ENCODE measurements at places on chromosomes 12 and 14. TPM values are rescaled to one million over a fixed set of nuclear protein-coding genes. Genes with fewer than 3 reads are reported as not detected.
A peak's percentile ranks its signal among the peaks of the same experiment; 100 is the strongest.

DNA sequence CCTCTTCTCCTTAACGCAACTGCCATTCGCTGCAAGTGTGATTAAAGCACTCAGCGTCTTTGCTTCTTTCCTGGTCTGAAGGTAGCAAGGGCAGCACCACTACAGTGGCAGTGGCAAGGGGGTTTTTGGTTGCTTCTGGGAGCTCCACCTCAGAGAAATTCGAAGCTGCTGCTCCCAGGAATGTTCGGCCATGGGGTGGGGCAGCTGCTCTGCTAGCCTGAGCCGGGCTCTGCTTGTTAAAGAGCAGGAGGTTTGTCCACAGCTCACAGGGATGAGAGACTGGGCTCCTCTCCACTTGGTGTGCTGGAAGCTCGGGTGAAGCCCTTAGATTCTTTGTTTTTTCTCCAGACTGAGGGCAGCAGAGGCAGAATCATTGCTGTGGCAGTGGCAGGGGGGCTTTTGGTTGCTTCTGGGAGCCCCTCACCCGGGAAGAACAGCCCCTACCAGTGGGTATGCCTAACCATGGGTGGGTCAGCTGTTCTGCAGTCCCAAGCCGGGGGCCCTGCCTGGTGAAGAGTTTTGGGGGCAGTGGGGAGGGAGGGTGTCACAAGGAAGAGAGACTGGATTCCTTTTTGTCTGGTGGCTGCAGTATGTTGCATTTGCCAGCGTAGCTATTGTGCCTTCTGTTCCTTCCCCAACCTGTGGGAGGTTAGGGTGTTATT is 340.2 kb downstream of the AEBP2 start:
- DNase-seq = peak; percentile 8

GRCh38 chr12:45284096-45284901 is 68.4 kb downstream of the ANO6 start:
- DNase-seq = peak; percentile 50

- no peak for DNase-seq
These were observed 140.3 kb upstream of the AEBP2 start for GRCh38 chr12:19298836-19299605.

DNA sequence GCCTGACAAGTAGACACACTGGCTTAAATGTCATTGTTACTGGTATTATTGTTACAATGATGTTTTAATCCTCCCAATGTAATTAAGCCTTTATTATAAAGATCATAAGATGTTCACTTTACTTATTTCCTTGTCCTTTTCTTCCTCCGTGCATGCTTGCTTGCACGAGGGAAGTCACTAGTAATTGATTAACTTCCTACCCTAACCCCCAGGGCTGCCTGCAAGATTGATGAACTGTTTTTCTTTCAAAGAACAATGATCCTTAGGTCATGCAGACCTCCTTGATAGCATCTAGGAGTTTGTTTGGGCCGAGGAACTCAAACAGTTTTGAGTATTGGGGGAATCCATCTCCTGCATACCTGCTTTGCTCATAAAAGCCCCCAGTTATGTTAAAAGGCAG is 43.0 kb downstream of the GLRX5 start:
- DNase-seq = no peak

DNA sequence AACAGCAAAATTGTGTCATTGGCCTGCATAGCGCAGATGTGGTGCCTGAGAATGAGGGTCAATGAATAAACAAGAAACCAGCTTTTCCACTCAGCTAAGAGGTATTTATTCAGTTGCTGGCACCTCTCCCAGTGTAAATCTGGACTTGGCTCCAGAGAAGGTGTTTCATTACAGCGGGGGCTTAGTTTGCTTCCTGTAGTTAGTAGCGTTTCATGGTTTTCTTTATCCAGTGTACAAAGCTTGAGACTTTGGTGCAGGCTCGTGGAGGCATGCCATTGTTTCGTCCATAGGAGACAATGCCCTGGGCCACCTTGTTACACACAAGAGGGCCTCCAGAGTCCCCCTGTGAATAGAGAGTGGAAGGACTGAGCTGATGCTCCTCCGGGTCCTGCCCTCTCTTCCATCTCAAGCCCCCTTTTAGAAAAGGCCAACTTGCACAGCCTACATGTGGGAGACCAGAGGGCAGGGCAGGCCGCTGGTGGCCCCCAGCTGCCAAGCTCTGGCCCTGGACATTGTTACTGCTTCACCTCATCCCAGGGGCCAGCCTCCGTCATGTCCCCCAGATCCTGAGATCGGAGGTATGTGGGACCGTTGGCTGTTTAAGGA is 3.0 kb downstream of the GZMB start:
- peak; percentile 1 for DNase-seq

DNA sequence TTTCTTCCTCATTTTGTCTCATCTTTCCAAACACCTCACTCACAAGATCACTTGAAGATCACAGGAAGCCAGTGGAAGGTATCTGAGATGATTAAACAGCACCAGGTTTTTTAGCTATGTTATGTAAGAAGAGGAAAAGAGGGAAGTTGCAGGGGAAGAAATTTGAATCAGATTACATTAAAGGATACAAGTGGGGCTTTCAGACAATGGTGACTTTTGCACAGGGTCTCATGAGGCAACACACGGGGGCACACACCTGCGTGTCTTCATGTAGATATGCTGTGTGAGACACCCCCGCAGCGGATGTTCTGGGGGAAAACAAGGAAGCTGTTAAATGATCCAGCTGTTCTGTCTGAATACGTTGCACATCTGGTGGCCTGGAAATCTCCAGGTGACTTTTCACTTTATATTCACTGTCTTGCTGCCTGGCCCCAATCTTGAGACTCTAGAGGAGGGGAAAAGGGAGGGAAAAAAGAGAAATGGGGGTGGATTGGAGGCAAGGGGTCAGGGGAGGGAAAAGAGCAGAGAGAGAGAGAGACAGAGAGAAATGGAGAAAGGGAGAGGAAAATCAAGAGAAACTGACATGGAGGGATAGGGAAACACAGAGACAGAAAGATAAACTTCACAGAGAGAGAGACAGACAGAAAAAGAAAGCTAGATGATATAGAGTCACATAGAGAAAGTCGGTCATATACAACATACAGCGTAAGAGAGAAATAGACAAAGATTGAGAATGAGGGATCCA is 36.3 kb upstream of the PPP1CC start:
- DNase-seq = no peak

DNA sequence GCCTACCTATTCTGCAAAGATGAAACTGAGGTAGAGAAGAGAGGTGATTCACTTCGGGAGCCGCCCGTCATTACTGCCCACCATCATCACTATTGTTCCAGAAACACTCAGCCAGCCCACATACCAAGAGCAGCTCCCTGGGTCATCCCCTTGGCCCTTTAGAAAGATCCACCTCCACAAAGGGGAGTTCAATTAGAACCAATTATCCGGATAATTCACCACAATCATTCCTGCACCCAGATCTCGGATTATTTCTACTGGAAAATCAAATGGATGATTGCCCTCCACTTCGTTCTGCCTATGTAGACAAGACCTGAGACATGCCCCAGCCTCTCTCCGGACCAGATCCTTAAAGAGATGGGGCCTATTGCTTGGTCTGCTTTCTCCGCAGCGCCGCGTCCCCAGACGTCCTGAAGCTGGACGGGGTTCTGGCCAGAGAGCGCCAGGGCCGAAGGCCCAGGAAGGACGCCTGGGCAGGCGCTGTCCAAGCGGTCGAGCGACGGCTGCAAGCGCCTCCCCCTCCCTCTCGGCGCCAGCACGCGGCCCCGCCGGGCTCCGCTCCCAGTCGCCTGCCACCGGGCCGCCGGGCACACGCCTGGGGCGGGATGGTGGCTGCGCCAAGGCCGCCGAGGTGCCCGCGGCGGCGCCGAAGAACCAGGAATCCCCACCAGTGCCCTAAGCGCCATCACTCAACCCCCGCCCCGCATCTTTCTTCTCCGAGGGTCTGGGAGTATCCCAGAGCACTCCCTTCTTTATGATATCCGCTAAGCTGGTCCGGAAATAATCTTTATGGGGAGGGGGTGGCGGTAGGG is 1.3 kb upstream of the ASCL1 start:
- DNase-seq = no peak

GRCh38 chr12:110930348-110931314 is 10.3 kb upstream of the MYL2 start:
- DNase-seq = no peak

DNA sequence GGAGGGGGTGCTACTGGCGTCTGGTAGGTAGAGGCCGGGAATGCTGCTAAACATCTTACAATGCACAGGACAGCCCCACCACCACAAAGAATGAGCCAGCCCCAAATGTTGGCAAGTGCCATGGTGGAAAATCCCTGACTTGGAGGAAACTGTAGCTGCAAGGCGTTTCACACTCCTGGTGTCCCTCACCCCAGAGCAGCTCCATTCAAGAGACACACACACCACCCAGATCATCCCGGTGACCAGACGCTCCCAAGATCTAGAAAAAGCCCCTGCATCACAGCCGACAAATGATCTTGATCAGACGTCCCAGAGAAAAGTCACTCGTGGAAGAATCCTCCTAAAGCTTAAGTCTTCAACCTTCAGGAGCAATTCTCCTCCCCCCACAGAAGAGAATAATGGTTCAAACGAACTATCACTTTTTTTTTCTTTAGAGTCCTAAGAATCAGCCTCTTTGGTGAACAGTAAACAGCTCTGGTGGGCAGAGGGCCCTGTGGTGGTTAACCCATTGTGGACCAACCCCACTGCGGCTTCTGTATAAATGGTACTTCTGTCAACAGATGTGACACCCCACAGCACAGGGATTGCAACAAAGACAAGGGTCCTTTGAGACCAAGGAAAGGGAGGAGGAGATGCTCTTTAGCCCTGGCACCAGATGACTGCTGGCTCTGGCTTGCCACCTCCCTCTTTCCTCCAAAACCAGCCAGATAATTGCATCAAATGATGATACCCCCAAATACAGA is 2.7 kb downstream of the GLTP start:
- no peak for DNase-seq

- peak; percentile 18 for DNase-seq
These were observed 40.5 kb upstream of the MON2 start for GRCh38 chr12:62426089-62426488.

DNA sequence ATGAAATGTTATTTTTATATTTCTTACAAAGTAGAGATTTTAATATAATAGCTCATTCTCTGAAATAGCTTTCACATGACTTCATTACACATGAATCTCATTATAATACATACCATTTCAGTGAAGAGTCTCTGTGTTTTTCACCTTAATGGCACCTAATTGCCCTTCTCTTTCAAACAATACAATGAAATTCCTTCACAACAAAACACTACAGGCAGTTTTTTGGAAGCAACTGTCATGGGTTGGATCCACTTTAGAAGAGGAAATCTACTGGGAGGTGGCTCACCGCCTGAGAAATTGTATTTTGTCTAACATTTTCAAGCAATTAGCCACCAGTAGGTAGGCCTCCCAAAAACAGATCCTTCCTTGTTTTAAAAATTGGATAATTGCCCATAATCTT is 40.3 kb upstream of the RGS6 start:
- DNase-seq = no peak

GRCh38 chr12:50218386-50218785 is 51.2 kb upstream of the CERS5 start:
- DNase-seq = no peak

GRCh38 chr14:93785423-93785822 is 2.9 kb downstream of the PRIMA1 start:
- DNase-seq = no peak

DNA sequence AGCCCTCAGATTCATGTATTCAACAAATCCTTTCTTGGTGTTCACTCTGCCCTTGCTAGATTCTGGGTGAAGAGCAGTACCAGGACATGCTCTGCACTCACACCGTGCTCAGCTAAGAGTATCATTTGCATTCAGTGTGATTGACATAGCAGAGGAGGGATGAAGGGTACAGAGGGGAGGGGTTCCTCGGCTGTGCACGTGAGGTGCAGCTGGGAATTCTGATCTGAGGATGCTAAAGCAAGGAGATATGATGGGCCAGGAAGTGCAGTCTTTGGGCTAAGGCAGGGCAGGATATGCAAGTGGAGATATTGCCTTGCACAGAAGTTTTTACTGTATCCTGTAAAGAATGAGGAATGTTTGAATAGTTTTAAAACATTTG is 108.6 kb downstream of the FGD4 start:
- no peak for DNase-seq

DNA sequence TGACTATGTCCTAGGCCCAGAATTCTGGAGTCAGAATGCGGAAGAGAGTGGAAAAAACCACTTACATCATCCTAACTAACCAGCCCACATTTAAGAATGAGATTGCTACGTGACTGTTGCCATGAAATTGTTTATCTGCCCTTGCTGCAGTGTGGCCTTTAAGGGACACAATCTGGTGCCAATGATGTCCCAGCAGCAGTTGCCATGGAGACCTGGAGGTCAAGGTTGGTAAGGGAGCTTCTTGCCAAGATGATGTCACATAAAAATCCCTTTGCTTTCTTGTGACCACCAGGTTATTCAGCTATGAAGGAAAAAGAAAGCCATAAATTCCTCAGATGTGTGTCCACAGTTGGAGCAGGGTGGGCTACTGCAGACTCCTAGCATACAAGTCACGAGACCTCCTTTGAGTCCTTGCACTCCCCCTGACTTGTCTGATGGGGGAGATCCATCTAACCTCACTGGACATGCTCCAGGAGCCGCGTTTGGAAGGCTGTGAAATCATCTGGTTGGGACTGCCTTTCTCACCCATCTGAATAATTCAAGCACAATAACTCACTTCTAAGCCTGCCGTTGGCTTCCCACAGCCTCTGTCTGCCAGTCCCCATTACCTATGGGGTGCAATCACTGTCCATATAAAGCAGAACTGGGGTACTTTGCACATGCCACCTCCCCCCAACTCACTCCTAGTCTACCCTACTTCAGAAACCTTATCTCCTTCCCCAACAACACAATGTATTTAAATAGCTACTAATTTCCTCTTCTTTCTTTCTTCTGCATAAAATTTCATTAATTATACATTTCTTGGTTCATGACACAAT is 165.6 kb downstream of the ZFP36L1 start:
- no peak for DNase-seq

DNA sequence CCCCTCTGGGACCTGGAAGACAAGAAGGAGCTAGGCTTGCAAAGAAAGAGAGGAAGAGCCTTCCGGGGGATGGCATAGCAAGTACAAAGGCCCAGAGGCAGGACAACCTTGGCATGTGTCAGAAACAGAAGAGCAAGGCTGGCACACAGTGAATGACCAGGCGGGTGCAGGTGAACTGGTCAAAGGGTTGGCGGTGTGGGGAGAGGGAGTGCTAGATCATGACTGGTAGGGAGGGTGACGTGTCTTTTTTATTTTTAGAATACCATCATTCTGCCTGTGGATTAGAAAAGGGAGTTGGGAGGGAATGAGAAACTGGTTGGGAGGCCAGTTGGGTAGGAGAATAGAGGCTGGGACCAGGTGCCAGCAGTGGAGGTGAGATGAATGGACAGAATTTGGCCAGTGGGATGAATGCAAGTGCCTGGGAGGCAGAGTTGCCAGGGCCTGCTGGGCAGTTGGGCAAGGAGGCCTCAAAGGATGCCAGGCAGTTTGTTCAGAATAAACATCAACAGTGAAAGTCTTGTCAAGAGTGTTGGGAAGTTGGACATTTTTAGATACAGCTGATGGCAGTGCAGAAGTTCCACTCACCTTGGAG is 168.3 kb downstream of the CACNA1C start:
- no peak for DNase-seq

- DNase-seq = no peak
These were observed 27.4 kb downstream of the MMP17 start for GRCh38 chr12:131855521-131856142.

LRRC43 gene
- total RNA-seq = not detected

FCF1 gene
- total RNA-seq = 36.1 TPM

KERA gene
- not detected for total RNA-seq

RNASE3 gene
- total RNA-seq = not detected

TAS2R42 gene
- total RNA-seq = not detected

NANOG gene
- total RNA-seq = not detected

PPM1H gene
- 1.6 TPM for total RNA-seq

All from LHCN-M2 (cell line).